ENCODE measurements at places on chromosomes 5 and 9.
A peak's percentile ranks its signal among the peaks of the same experiment; 100 is the strongest.

DNA sequence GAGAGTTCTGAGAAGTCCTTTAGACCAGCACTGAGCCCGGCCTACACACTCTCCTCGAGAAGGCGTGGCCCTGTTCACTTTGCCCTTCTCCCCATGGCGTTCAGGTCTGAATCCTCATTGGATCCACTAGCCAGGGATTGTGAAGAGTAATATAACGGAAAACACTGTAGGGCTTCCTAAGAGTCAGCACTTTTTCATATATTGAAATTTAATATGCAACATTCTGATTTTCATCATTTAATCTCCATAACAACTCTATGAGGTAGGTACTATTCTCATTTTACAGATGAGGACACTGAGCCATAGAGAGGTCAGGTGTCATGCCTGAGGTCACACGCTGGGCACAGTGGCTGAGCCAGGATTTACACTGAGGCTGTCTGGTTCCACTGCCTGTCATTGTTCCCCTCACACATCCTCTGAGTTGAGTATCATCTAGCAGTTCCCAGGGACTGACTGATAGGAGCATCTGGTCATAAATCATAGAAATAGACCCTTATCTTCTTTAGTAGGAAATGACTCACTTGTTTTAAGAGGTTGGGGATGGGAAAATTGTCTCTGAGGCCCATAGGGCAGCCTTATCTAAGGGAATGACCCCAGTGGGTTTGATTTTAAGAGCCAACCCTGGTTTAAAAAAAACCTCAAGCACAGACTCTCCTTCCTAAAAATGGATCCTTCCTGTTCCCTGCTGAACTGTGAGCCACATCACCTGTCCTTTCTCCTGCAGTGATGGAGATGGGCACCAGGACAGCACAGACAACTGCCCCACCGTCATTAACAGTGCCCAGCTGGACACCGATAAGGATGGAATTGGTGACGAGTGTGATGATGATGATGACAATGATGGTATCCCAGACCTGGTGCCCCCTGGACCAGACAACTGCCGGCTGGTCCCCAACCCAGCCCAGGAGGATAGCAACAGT lies 41.2 kb downstream of the THBS4 start:
- no peak for DNase-seq

DNA sequence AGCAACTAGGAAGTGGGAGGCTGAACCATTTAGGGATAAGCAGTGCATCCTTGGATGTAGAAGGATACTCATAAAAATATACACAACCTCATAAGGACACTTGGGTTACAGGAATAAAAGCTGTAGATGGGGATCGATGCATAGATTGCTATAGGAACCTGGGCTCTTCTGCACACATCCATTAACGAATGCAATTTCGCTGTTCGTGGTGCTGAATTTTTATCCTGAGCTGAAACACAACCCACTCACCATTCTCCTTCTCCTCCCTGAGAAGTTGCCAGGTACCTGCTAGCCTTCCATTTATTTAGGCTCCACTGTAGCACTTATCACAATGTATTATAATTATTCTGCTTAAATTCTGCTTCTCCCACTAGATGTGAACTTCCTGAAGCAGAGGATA lies 320.6 kb upstream of the BRINP1 start:
- DNase-seq: no peak

DNA sequence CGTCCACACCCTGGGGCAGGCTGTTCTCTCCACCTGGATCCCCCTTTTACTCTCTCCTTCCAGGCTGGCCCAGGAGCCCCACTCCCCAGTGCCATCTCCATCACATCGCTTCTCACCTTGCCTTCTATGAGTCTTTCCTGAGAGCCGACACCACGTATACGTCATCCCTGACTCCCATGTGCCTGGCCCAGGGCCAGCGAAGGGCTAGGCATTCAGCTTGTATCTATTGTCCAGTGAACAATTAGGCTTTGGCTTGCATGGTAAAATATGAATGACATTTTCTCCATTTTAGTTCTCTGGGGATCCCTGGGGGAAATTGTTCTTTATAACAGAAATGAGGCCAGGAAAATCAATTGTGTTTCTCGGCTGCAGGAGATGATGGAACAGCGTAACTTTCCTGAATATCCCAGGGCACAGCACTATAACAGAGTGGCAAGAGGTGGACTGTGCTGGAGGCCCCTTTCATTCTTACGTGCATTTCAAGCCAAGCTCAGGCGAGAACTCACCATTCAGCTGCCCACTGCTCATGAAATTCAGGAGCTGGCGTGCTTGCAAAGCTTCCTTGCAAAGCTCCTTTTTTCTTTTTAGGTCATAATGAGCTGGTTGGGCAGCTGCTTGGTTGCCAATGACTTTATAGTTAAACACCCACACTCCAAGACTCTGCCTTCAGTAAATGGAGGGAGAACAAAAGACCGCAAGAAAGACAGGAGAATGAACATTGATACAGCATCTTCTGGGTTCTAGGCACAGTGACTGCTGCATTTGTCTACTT lies 37.7 kb downstream of the NSG2 start:
- no peak for DNase-seq

DNA sequence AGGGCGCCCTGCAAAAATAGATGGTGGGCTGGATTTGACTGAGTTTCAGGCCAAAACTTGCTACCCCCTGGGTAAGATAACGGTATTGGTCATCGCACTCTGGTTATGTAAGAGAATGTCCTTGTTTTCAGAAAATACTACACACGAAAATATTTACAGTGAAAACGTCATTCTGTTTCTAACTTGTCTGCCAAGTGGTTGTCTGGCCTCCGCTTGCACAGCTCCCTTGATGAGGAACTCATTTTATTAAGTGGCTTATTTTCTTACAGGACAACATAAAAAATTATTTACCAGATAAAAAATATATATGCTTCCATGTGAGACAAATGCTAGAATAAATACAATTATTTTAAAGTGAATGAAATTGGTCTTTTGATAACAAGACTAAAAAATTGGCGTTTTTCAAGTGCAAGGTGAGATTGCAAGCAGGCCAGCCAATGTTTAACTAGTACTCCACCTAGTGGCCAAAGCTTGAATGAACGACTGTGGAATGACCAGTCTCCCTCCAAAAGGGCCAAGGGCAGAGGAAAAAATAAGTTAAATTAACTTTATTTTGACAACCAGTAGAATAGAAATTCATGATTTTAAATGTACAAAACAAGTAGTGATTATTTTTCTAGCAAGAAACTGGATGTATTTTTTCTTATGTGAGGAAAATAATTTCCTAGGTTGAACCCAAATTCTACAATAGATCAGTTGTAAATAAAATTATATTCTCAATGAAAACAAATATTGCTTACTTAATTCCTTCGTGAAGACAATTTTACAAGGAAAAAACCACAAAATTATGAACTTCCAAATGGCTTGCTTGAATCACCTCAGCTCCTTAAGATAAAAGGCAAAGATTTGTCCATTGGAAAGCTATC lies 93.2 kb downstream of the ZFAND5 start:
- DNase-seq: peak; percentile 62

GRCh38 chr5:147750065-147750464 lies 32.5 kb downstream of the JAKMIP2 start:
- no peak for DNase-seq

Data from stimulated activated CD4-positive, alpha-beta T cell treated with anti-CD3 and anti-CD28 coated beads, Interleukin-4, amount 100 ng/mL, for 24 hours (primary cell).